ENCODE measurements at places on chromosomes 7 and 10.

DNA sequence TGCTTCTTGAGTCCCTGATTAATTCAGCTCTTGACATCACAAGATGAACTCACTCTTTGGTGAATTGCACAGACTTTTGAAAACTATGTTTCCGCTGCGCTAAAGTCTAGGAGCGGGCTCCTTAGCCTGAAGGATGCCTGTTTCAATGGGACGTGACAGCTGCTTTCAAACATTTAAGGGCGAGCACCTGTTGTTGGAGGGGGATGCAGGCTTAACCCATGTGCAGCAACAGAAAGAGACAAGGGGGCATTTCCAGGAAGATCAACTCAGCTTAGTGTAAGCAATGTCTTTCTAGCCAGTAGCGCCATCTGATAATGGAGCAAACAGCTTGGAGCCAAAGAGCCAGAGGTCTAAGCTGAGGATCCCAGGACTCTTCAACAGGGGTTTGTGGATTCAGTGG, 8.4 kb upstream of the PFKFB3 start:
- no peak for DNase-seq

- DNase-seq = no peak
Observed at GRCh38 chr10:1403508-1404322, 333.6 kb downstream of the ADARB2 start.

GRCh38 chr7:29131678-29132077, 14.7 kb downstream of the CPVL start:
- no peak for DNase-seq

DNA sequence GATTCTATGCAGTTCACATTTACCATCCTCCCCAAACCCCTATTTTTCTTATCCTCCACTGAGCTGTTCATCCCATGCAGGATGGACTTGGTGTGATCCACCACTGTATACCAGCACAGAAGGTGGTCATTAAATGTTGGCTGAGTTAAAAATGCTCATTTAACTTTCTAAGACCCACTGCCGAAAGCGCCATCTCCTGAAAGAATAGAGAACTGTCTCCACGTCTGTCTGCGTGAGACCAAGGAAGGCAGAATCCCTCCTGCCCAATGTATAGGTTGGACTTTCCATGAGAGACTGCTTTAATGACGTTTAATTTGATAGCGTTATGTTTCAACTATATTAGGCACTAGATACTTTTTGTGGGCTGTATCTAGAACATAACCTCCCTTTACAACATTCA, 124.3 kb downstream of the GPAM start:
- no peak for DNase-seq

DNA sequence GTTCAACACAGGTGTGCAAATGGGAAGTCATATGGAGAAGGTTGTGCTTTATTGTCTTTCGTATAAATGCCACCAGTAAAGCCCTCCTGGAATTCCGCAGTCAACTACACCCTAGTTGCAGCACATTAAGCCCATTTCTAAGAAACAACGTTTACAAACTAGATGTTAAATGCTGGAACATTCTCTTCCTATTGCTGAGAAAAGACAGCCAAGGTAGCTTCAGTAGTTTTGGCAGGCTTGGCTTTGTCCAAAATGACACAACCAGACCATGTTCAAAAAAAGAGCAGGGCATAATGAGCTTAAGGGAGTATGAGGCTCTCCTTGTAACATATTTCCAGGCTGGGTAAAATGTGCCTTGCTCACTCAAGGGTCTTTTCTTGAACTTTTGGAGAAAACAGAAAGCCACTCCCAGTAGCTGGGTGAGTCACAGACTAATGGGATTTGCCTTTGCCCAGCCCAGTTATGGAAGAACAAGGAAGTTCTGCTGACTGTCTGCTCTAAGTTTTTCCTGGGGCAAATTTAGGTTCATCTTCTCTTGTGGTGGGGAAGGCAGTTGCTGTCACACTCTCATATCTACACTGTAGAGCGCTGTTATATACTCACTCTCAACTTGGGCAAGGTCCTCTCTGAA, 238.7 kb downstream of the PLXNA4 start:
- DNase-seq = no peak

- DNase-seq = no peak
Observed at GRCh38 chr7:82897500-82897899, 265.2 kb downstream of the PCLO start.

DNA sequence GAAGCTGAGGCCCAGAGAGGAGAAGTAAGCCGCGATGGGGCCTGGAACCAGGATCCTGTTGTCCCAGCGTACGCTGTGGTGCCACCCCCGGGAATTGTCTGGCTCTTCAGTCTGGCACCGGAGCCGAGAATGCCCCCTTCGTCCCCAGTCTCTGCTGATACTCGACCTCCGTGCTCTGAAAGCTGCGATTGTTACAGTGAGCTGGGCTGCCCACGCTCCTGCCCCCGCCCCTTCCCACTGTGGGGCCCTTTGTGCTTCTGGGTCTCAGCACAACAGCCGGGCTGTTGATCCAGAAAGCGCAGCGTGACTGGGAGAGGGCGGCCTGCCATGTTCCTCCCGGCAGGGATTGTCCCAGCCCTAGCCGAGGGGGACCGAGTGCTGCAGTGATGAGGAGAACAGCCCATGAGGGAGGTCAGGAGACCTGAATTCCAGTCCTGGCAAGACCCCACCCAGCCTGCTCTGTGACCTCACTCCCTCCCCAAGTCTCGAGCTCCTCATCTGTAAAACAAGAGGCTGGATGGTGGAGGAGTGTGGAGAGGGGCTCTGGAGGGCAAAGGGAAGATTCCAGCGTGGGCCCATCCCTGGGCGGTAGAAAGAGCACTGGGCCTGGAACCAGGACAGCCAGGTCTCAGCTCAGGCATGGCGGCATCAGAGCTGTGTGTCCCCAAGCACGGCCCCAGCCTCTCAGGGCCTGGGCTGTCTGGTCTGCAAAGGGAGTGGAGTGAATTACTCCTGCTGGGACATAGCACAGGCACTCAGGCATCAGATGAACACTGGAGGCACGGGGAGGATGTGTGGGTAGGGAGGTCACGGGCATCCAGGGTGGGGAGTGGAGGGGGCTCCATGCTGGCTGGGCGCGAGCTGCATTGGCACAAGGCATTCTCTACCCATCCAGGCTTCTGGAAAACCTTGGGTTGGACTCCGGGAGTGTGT, 43.6 kb downstream of the TSPAN15 start:
- no peak for DNase-seq

DNA sequence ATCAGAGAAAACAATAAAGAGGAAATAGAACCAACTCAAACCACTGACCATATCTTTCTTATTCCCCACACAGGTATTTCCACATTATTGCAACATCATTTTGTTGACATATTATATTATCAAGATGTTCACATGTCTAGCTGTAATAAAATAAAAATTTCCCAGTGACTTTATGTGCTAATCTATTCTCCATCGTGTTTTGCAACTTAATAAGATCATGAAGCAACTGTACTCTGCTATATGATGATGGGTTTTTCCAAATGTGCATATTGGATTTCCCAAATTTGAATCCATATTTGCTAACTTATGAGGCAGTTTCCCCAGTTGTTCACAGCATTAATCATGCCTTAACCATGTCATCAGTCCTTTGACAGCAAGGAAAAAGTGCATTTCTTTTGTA, 127.8 kb downstream of the ITGB8 start:
- no peak for DNase-seq

DNA sequence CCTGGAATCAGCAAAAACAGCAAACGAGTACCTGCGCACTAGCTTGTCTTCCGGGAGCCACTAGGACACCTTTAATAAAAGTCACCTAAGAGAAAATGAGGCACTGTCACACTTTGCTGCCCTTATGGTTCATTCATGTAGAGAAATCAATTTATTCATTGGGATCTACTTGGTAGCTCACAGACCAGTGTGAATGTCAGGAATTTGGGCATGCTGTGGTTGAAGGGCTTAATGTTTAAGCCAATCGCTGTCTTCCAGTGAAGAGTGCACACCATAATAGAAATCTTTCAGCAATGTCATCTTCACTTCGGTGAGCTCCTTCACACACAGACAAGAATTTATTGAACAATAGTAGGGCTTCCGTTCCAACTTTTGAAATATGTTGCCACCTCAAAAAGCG, 65.1 kb downstream of the MARCHF5 start:
- DNase-seq = no peak

DNA sequence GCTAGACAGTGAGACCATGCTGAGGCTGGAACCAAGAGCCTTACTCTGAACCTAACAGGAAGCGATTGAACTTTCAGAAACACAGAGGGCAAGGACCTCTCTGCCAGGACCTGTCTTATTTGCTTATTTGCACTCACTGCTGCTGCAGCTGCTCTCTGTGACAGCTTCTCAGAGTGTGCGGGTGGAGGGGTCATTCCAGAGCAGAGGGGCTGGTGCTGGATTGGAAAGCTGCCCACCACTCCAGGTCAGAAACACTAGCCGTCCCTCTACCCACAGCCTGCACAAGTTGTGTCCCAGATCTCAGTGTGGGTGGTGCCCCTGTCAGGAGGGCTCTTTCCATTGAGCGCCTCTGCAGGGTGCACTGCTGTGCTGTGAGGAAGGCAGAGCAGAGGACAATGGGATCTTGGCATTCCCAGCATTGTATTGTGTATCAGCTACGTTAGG, 126.2 kb downstream of the CCNY start:
- DNase-seq = no peak

GRCh38 chr10:97335188-97335619, 675 bp upstream of the FRAT2 start:
- no peak for DNase-seq

- DNase-seq = no peak
Observed at GRCh38 chr10:89959433-89960110, 258.2 kb downstream of the KIF20B start.

DNA sequence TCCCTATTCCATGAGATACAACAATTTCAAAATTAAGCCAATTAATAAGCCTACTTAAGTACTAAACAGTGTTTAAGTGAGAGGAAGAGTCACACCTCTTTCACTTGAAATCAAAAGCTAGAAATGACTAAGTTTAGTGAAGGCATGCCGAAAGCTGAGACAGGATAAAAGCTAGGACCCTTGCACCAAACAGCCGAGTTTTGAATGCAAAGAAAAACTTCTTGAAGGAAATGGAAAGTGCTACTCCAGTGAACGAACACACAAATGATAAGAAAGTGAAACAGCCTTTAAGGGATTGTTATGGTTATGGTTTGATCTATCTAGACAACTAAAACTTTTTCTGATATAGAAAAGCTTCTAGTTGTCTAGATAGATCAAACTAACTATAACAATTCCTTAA, 135.4 kb upstream of the KMT2E start:
- no peak for DNase-seq

DNA sequence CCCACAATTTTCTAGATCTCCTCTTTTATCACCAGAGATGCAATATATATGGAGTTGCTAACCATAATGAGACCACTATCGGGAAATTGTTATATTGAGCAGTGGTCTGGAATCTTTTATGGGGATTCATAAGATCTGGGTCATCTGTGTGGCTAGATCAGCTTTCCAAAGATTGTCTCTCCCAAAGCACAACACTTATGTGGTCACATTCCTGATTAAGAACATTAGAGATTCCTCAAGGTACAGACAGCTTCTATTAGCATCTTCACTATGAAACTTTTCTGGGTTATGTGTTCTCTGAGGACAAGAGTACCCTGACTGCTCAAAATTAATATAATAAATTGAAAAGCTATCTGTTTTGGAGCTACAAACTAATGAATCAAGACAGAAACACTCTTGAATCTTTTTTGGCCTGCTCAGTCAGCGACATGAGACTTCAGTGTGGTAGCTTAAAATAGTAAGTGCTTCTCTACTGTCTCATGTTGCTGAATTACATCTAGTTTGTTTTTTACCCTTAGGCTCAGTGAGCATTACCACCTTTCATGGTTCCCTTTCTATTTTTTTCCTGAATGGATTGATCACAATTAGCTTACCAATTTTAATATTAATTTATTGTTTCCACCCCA, 42.6 kb upstream of the STRIP2 start:
- no peak for DNase-seq

DNA sequence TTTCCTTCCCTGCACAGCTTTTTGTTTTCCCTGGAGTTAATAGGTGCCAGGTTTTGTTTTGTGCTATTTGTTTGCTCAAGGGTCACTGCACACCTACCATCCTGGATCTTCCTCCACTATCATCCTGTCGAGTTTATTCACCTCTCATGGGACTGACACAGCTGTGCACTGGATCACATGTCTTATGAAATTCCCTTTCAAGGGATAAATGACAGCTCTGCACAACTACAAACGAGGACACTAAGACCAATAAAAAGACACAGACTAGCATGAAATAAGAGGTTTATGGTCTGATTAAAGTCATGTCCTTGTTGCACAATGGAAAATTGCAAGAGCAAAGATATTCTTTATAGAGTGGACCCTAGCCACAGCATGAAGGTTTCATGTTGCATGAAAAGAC, 76.7 kb upstream of the SFMBT2 start:
- no peak for DNase-seq

- no peak for DNase-seq
Observed at GRCh38 chr7:155166673-155167370, 96.7 kb downstream of the HTR5A start.

- no peak for DNase-seq
Observed at GRCh38 chr7:132930881-132931280, 151.0 kb downstream of the CHCHD3 start.

DNA sequence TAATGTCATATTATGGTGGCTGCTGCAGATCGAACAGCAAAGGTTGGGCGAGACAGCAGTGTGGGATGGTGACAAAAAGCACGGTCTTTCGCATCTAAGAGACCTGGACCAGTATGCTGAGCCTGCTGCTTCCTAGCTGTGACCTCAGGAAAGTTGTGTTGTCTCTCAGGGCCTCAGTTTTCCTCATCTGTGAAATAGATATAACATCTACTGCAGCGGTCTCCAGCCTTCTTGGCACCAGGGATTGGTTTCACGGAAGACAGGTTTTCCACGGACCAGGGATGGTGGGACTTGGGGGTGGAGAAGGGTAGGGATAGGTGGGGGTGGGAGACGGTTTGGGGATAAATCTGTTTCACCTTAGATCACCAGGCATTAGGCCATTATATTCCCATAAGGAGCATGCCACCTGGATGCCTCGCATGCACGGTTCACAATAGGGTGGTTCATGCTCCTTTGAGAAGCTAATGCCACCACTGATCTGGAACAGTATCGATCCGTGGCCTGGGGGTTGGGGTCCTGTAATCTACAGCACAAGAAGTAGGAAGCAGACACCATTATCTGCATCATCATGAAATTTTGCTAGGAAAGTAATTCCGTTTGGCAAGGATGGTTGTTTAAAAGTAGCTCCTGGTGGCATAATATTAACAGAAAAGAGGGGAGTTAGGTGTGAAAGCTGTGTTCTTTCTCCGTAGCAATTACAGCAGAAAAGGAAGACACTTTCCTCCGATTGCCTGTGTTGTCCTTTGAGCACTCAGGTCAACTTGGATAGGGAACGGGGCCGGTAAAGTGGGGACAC, 10.8 kb downstream of the KLF6 start:
- DNase-seq = no peak

DNA sequence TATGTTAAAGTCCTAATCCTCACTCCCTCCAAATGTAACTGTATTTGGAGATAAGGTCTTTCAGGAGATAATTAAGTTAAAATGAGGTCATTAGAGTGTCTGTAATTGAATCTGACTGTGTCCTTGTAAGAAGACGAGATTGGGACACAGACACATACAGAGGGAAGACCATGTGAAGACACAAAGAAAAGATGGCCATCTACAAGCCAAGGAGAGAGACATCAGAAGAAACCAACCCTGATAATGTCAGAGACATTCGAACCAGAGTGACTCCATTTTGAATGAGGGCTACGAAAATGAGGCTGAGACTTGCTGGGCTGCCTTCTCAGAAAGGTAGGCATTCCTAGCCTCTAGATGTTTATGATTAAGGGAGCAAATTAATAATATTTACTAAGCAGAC, 542 bp upstream of the SAMD9L start:
- no peak for DNase-seq

All from stimulated activated CD8-positive, alpha-beta memory T cell treated with anti-CD3 and anti-CD28 coated beads, Interleukin-7, amount 100 ng/mL, for 48 hours (primary cell).